Stimulated activated CD4-positive, alpha-beta T cell treated with anti-CD3 and anti-CD28 coated beads, Interleukin-4, amount 100 ng/mL, for 48 hours (primary cell): ENCODE measurements at places on chromosomes 16 and 17.
A peak's percentile ranks its signal among the peaks of the same experiment; 100 is the strongest.

DNA sequence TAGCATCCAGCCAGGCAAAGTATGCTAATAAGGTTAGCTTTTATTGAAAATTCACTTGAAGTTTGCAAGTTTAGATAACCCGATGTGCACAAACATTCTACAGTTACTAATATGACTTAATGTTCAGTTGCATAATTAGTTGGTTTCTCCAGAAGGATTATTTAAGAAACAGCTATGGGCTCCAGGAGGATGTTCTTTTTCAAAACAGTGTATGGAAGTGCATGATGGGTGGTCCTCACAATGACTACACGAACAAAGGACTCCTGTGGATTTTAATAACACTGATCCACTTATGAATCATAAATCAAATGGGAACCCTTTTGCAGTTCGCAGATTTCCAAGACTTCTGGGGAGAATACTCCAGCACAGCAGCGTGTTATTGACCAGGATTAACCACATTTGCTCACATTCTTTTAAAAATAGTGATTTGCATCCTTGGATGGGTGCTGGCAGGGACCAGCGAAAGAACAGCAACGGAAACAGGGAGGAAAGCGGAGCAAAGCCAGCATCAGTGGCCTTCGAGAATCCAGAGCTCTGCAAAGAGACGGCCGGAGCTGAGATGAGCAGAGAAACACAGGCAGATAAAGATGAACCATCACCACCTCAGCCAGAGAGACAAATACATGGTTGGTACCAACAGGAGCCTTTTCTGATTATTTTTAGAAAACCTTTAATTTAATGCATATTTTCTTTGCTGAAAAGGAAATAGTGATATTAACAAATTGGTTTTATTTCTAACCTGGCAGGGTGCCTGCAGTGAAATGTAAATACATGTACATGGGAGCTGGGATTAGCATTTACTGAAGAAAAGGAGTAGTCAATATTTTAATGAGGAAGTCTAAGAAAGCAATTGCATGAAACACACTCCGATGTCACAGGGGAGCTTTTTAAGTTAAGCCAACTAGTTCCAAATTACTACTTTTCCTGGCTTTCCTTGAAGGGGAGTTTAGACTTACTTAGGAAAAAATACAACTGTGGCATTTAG, 623.2 kb upstream of the ZFHX3 start:
- no peak for DNase-seq

- DNase-seq = no peak
Measured at GRCh38 chr16:21160276-21160675, 1.8 kb downstream of the LDAF1 start.

DNA sequence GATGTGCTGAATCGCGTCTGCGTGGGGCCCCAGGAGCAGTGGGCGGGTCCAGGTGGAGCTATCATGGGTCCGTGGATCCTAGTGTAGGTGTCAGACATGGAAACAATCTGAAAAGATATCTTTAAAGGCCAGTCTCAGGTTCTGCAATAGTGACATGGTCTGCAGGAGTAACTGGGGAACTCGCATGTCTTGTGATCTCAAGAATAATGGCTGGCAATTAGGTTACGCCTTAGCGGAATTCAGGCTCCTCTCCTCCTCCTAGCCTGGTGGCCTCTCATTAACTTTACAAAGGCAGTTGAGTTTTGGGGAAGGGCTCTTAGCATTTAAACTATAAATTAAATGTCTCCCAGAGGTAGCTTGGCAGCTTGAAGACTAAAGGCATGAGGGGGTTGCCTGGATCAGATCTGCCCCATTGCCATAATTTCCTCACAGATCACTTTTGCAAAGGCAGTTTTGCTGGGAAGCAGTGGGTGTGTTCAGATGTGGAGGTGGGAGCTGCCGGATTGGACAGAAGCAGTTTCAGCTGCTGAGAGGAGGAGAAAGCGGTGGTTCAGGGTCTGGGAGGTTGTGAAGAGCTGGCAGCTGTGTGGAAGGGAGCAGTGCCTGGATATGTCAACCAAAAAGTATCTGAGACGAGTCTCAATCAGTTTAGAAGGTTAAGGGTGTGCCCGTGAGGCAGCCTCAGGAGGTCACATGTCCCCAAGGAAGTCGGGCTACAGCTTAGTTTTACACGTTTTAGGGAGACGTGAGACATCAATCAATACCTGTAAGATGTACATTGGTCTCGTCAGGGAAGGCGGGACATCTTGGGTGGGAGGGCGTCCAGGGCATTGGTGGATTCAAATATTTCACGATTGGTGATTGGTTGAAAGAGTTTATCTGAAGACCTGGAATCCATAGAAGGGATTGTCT, 2.7 kb downstream of the TBCD start:
- no peak for DNase-seq

DNA sequence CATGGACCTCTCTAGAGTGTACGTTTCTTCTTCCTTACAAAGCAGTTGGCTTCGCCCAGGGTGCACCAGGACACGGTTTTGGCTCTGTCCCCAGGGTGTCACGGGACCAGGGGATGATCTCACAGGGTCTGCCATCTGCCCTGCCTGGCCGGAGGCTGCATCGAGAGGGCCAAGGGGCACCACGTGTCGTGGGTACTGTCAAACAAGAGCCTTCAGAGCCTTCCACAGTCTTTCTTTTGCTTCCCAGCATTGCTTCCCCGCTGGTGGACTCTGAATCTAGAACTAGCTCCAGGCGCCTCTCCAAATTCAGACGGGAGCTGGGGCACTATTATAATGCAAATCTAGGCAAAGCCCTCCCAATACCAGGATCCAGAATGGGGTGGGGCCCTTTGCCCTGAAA, 47.9 kb downstream of the MAPT start:
- DNase-seq = no peak

- DNase-seq = peak; percentile 15
Measured at GRCh38 chr16:11914210-11915113, 1.3 kb downstream of the GSPT1 start.

- peak; percentile 97 for DNase-seq
Measured at GRCh38 chr17:64506201-64506575, at the start of gene DDX5. Gene DDX5 (minus strand): TSS chr17:64506289. CDS start chr17:64506119, 170 bp downstream.

DNA sequence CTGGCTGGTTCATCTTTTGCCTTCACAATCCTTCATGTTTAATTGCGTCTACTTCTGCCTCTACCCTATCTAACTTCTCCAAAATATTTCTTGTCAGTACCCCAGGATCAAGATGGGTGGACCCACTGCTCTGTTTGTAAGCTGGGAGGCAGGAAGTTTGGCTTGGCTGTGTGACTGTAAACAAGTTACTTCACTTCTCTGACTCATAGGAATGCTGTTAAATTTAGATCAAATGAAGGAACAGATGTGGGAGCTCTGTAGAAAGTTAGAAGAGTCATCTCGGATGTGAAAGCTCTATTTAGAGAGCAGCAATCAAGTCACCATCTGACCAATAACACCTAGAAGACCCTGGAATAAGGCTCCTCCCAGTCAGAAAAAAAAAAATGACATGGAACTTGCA, 55.2 kb upstream of the MRTFB start:
- no peak for DNase-seq

GRCh38 chr16:85057212-85057889, 29.8 kb downstream of the KIAA0513 start:
- no peak for DNase-seq

DNA sequence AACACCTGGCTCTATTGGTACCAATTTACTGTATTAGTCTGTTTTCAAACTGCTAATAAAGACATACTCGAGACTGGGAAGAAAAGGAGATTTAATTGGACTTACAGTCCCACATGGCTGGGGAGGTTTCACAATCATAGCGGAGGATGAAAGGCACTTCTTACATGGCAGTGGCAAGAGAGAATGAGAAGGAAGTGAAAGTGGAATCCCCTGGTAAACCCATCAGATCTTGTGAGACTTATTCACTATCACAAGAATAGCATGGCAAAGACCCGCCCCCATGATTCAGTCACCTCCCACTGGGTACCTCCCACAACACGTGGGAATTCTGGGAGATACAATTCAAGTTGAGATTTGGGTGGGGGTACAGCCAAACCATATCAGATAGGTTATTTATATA, 22.6 kb upstream of the GOSR1 start:
- DNase-seq = no peak

- no peak for DNase-seq
Measured at GRCh38 chr16:5433587-5433986, 336.0 kb upstream of the EEF2KMT start.

DNA sequence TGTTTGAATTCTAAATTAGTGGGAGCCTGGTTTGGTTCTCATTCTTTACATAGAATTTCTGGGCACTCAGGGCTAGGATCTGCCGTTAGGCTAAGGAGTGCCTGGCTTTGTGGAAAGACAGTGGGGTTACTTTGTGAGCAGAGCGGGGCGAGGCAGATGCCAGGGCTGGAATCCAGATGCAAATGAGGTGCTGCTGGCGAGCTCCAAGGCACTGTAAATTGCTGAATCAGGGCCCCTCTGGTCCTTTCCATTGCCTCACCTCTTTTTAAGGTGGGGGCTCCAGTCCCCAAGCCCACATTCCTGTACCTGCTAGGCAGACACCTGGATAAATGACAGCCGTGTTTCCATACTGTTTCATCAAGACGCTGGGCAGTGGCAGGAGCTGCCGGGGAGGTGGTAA, 33.8 kb downstream of the PIPOX start:
- DNase-seq = no peak
